ENCODE measurements at places on chromosomes 2 and 18.

GRCh38 chr18:12816451-12816850 is 67.6 kb downstream of the PTPN2 start:
- DNase-seq: no peak

GRCh38 chr2:7356909-7357584 is 439.8 kb downstream of the RNF144A start:
- no peak for DNase-seq

DNA sequence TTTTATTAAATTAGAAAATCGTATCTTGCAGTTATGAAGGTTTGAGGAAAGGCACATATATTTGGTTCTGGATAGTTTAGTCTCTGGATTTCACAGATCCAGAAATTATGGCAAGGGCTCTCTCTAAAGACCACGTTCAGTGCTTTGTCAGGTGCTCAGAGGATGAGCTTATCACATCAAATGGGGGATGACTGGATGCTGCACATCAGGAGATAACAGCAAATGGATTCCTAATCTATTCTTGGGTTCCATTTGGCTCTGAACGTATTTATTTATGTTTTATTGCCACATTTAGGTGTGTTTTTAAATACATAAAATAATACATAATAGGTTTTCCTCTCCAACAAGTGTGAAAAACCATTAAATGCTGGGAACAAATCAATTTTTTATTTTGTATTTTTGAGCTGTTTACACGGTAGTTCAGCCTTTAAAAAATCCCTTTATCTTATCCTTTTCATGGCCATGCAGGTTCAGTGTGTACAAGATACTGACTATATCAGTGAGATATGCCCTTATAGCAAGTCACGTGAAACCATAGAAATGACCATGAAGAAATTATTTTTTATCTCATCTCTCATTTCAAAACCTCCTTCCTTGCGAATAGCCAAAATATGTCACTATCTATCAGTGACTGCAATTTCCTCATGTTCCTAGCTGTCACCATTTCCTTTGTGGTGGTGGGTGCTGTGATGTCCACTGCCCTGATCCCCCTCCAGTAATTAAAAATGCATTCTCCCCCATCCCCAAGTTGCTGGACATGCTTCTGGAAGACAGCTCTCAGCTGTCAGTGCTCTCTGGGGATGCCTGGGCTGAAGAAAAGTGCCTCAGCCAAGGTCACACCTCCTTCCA is 25.9 kb upstream of the CXCR4 start:
- no peak for DNase-seq

- DNase-seq: peak; percentile 19
Measured at GRCh38 chr2:164841719-164842623, at the start of gene COBLL1. Gene COBLL1, minus strand, starts transcription at chr2:164841823. Its CDS starts 627 bp downstream, at chr2:164841196.

- no peak for DNase-seq
Measured at GRCh38 chr2:18077231-18077630, 198.8 kb downstream of the KCNS3 start.

- no peak for DNase-seq
Measured at GRCh38 chr2:58702302-58702885, 461.3 kb upstream of the FANCL start.

DNA sequence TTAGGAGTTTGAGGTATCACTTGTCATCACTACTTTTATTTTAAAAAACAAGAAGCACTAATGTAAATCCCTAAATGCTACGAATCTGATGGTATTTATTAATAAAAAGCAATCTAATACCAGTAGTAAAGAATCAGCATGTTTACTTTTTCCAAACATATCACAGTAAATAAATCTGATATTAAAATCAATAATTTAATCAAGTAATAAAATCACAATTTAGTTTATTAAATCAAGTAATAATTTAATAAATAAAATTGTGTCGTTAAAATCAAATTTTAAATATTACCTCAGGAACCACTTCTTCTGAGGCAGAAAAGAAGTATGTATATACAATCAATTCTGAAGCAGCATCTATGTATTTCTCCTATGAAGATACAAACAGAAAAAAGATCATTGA is 18.0 kb downstream of the TMX3 start:
- no peak for DNase-seq

DNA sequence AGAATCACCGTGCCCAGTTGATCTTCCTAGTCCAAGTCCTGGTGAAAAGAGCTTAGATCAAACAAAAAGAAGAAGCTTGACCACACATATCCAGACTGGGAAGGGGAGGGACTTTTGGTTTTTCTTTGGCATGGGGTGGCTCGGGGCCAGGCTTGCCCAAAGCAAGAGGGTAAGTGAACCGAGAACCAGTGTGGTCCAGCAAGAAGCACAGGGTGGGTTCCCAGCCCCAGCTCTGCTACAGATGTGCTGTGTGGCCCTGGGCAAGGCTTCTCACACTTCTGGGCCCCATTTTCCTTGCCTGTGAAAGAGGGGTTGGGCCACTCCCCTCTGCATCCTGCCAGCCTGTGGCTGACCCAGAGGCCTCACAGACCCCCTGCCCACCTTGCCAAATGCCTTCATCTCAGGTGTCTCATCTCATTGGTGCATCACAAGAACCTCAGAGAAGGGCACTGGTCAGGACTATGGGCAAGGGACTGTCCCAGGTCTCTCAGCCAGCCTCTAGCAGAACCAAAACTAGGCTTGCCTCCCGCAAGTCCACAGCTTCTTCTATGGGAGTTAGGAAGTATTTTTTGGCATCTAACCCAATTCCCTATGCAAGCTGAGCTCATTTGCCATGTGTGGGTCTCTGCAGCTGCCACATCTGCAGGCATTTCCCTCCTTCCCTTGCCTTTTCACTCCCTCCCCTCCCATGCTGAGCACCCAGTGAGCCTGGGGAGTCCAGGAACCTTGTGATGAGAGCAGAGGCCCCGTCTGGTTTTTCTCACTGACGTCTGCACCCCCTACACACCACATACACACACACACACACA is 6.9 kb downstream of the ATP6V1B1 start:
- DNase-seq: no peak

DNA sequence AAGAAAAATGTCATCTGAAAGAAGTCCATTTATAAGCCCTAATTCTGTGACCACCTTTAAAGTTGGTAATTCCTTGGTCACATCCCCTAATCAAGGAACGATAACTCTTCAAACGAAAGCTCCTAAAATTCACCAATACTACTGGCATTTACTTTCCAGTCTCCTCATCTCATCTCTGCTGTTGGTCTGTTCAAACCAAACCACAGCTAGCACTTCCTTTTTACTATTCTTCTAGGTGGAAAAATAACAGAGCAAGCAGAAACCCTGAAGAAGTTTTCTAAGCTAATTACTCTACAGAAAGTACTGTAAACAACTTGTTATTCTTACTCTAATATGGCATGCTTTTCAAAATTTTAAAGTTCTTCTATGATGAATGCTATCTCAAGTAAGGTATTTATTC is 21.6 kb downstream of the TIA1 start:
- DNase-seq: no peak

- DNase-seq: no peak
Measured at GRCh38 chr18:70256994-70257393, 31.9 kb upstream of the SOCS6 start.

- no peak for DNase-seq
Measured at GRCh38 chr2:166230024-166230723, 102.4 kb upstream of the SCN1A start.

GRCh38 chr2:137339051-137339450 is 573.7 kb downstream of the THSD7B start:
- DNase-seq: no peak

DNA sequence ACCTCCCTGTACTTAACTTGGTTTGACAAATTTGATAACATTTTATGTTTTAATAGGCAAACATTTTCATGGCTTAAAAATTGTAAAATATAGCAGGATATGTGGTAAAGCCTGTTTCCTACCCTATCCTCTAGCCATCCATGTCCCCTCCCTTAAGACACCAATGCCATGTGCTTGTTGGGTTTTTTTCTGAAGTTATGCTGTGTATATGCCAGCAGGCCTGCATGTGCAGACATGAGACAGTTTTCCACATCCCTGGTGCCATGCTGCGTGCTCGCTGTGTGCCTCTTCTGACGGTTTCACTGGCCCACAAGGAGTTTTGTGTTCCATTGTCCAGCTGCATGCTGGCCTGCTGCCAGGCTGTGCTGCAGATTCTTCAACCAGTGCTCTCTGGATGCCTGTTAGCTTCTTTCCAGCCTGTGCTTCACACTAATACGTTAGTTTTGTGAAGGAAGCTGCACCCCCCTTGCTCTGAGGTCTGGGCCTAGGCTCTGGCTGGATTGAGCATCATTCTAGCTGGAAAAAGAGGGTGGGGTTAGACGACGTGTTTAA is 16.9 kb downstream of the INPP4A start:
- peak; percentile 25 for DNase-seq

DNA sequence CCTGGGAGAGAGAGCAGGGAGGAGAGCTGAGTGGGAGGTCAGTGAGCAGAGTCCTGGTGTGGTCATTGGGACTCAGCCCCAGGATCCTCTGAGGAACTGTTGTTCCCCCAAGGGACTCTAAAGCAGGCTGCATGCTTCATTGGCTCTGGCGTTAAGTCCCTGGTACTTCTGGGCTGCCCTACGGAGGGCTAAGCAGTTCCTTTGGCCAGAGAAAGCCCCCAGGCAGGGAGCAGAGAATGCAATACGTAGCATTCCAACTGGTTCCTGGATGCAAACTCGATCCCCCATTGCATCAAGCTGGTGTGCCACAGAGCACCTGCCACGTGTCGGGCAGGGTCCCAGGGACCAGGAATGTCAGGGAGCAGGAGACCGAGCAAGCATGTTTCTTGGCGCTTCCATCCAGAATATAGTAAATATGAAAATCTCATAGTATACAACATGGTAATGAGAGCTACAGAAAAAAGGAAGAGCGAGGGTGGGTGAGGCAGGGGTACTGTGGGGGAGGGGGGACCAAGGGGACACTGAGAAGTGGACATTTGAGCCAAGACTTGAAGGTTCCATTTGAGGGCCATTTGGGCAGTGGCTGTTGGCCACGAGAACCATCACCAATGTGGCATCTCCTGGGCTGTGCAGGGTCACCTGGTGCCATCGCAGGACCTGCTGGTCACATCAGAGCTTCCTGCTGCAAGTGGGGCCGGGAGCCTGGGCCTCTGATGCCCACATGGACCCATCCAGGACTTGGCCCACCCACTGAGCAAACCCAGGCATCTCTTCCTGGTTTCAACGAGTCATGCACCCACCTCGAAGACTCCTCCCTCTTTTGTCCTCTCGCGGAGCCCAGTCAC is 160.4 kb downstream of the ASB1 start:
- DNase-seq: no peak

GRCh38 chr2:217797661-217798069 is 205.1 kb downstream of the TNS1 start:
- no peak for DNase-seq

DNA sequence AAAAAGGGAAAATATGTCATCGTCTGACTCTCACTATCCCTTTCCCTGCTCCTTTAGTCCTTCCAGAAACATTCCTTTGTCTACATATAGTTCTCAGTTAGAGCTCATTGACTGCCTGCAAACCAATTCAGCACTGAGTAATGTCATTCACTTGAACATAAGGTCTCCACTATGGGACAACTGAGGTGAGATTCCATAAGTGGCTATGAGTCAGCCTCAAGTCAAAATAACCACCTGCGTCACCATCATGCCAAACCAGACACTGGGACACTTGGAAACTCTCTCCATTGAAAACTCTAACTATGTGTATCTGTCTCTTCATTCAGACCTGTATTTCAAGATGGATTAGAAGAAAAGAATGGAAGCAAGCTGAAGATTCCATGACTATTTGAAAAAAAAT is 878.0 kb upstream of the PIK3C3 start:
- DNase-seq: no peak

DNA sequence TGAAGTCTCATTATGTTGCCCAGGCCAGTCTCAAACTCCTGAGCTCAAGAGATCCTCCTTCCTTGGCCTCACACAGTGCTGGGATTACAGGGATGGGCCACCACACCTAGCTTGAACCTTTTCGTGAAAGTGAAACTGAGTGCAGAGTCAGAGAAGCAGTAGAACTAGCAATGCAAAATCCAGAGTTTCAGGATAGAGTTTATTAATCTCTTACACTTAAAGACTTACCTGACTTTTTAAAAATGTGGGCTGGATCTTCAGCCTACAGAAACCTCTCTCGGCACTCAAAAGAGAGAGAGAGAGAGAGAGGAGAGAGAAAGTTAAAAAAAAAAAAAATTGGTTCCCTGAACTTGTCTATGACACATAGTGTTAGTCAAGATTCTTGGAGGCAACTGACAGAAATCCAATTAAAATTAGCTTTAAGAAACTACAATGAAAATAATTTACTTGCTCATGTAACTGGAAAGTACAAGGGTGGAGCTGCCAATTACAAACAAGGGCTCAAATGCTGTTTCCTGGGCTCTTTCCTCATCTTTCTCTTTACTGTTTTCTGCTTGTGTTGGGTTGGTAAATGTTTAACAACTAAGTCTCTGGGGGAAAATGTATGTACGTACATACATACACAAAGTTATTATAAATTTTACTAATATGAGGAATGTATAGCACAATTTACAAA is 98.1 kb upstream of the CERS6 start:
- DNase-seq: no peak

DNA sequence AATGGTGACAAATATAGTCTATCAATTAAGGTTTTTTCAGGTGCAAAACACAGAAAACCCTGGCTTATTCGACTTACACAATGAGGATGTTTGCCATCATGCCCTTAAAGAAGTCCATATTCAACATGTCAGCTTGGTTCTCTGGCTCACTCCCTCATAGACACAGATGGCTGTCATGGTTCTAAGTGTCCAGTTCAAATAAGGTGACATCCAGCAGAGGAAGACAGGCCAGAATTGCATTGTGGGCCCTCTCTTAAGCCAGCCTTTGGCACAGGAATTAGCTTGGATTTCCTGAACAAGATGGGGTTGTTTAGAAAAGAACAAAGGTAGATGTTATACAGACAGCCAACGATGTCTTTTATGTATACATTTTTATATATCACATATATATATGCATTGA is 18.7 kb upstream of the SLC1A4 start:
- DNase-seq: no peak

GRCh38 chr2:7725850-7726242 is 808.6 kb downstream of the RNF144A start:
- no peak for DNase-seq

DNA sequence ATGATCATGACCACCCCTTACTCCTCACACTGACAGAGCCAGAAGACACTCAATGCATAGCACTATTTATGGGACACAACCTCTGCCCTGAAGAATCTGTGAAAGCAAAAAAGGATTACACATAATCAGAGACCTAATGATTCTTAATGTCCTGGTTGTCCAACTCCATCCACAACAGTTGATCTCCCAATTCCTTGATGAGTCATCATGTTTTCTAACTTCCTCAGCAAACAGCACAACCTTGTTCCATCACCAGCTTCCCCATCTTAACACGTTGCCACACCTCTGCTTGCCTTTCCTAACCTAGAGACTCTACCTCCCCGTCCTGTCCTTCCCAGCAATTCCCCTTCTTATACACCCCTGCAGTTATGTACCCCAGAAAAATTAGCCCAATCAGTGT is 13.2 kb upstream of the MARCHF4 start:
- DNase-seq: no peak

Data from nucleus accumbens (tissue), 56 donors.